ENCODE measurements at places on chromosomes 3 and 15.

- no peak for DNase-seq
These were observed 234.5 kb upstream of the CDIN1 start for GRCh38 chr15:36344887-36345286.

DNA sequence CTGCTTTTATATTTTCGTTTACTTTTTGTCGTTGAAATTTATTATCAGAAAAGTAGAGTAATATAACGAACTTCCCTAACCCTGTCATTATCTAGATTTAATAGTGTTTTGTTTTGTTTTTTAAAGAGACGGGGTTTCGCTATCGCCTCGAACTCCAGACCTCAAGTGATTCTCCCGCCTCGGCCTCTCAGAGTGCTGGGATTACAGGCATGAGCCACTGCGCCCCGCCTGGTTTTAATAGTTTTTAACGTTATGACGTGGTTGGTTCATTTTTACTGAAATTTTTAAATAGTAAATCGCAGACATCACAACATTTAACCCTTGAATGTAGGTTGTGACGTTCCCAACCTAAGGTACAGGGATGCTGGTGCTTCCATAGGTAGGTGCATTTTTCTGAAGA lies 1.0 kb downstream of the NGRN start:
- peak; percentile 19 for DNase-seq

- DNase-seq, result no peak
These were observed 84.5 kb downstream of the SETD2 start for GRCh38 chr3:47079432-47079831.

DNA sequence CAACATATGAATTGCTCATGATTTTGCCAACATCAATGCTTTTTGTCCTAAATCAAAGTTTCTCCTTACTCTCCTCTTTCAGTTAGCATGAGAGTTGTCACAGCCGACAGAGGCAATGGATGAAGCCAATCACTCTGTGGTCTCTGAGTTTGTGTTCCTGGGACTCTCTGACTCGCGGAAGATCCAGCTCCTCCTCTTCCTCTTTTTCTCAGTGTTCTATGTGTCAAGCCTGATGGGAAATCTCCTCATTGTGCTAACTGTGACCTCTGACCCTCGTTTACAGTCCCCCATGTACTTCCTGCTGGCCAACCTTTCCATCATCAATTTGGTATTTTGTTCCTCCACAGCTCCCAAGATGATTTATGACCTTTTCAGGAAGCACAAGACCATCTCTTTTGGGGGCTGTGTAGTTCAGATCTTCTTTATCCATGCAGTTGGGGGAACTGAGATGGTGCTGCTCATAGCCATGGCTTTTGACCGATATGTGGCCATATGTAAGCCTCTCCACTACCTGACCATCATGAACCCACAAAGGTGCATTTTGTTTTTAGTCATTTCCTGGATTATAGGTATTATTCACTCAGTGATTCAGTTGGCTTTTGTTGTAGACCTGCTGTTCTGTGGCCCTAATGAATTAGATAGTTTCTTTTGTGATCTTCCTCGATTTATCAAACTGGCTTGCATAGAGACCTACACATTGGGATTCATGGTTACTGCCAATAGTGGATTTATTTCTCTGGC lies 2.5 kb downstream of the OR4F6 start:
- no peak for DNase-seq

DNA sequence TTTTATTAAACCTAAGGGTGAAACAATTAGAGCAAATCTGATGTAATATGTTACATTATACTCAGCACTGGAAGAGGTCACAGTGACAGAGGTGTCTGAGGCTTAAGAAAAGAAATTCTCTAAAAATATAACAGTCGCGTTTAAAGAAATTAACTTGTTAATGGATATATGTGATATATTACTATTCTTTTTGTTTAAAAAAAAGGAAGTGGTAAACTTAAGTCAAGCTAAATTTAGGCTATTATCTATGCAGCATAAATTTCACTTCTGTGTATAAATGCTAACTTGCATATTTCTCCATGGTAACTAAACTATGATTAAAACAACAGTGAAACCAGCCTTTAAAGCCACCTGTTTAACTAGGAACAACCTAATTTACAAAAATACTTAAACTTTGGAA lies 191.3 kb downstream of the FOXP1 start:
- DNase-seq, result no peak

DNA sequence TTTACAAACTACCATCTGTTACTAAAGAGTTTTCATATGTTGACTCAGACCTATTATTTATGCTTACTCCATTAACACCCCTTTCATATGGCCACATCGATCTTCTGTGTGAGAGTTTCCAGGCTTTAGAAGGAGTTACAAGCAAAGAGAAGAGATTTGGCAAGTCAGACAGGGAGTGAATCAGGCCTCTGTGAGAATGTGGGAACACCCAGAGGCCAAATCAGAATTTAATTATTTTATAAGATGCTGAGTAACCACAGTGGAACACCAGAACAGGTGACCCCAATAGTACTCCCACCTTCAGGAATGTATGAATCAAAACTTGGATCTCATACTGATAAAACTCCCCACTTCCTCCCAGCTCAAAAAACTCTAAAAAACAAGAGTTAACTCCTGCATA lies 42.0 kb downstream of the IFT57 start:
- no peak for DNase-seq

DNA sequence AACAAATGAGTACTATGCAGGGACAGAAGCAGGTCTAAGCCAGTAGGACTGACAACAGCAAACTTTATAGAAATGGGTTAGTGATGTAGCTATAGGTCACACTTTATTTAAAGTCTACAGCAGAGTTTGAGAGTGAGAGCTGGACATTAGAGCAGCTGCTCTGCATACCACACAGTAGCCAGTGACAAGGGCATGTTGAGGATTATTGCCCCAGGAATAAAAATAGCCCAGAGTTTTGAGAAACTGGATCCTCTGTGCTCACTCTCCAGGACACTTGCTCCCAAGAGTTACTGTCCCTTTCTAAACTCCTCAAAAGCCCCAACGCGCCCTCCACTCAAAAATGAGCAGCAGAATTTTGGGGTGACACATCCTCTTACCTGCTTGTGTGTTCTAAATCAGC lies 21.1 kb downstream of the LRTM1 start:
- no peak for DNase-seq

DNA sequence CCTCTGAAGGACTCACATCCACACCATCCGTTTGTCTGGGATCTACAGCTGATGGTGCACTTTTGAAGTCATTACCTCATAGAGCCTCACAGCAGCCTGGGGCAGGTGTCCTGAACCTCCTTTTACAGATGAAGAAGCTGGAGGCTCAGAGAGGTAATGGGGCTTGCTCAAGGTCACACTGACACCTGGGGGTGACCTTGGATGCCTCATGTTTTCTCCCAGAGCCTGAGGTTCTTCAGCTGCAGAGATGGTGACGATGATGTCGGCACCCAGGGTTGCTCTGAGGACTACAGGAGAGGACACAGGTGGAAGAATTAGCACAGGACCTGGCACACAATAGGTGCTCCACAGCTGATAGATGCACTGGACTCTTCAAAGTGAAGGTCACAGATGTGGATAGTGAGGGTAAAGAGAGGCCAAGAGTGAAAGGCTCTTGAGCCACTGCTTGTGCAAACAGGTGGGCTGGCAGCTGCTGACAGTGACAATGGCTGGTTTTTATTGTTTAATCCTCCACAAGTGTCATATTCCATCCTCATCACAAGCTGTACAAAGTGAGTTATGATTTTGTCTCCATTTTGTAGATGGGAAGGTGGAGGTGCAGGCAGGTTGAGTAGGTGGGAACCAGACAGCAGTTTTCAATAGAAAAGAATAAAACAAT lies 17.4 kb upstream of the ATP2B2 start:
- no peak for DNase-seq

DNA sequence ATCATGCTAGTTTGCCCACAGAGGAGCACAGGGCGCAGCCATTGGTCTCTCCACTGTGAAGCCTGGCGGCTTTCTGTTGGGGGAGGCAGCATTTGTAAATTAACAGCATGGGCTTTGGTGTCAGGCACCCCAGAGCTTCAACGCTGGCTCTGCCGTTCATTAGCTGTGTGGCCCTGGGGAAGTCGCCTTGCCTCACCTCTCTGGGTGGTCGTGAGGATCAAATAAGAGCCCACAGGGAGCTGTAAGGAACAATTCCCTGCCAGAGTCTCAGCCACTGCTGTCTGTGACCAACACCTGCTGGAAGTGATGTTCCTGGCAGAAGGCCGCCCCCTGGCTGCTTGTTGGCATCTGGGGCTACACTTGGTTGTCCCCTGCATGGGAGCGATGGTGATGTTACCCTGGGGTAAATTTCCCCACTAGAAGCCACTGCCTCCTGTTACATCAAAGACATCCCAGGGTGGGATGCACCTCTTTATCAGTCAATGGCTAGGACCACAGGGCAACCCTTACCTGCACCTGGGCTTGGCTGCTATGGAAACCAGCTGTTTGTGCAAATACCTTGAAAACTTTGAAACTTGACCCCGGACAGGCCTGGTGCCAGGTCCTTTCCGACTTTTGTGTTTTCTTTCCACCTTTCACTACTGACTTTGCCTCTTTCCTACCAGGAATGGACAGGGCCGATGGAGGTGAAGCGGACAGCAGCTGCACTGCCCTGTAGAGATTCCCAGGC lies 36.9 kb downstream of the DNASE1L3 start:
- DNase-seq, result no peak

- DNase-seq, result no peak
These were observed 36.8 kb upstream of the PEX5L start for GRCh38 chr3:180073561-180073960.

DNA sequence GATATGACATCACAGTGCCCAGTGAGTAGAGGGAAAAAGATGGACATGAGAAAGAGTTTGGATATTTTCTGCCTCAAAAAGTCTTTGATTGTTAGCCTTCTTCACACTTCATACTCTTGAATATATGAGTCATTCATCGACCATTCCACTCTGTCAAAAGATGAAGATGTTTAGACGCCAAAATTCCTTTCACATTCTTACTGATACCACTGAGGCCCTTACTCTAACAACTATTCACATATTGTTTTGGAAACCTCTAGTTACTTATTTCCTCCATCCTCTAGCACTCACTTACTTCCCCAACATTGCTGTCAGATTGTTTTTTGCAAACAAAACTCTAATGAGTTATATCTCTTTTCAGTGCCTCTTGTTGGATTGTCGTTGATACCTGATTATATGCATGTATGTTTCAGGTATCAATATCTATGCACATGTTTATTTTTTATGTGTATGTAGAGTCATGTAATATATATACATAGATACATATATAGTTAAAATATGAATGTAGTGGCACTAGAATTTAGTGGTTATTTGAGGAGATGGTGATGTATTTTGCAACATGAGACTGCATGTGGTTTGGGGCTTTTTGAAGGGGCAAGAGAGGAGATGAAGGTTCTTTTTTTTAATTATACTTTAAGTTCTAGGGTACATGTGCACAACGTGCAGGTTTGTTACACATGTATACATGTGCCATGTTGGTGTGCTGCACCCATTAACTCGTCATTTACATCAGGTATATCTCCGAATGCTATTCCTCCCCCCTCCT lies 40.0 kb upstream of the OR5H6 start:
- DNase-seq, result no peak

GRCh38 chr3:9023226-9023590 lies 59.9 kb upstream of the RAD18 start:
- no peak for DNase-seq

GRCh38 chr3:181313335-181313734 lies 323.8 kb upstream of the DNAJC19 start:
- no peak for DNase-seq

- DNase-seq, result peak; percentile 84
These were observed 49.8 kb downstream of the RSRC1 start for GRCh38 chr3:158159714-158160113.

- DNase-seq, result no peak
These were observed 115.5 kb upstream of the C2CD4B start for GRCh38 chr15:62280625-62281024.

DNA sequence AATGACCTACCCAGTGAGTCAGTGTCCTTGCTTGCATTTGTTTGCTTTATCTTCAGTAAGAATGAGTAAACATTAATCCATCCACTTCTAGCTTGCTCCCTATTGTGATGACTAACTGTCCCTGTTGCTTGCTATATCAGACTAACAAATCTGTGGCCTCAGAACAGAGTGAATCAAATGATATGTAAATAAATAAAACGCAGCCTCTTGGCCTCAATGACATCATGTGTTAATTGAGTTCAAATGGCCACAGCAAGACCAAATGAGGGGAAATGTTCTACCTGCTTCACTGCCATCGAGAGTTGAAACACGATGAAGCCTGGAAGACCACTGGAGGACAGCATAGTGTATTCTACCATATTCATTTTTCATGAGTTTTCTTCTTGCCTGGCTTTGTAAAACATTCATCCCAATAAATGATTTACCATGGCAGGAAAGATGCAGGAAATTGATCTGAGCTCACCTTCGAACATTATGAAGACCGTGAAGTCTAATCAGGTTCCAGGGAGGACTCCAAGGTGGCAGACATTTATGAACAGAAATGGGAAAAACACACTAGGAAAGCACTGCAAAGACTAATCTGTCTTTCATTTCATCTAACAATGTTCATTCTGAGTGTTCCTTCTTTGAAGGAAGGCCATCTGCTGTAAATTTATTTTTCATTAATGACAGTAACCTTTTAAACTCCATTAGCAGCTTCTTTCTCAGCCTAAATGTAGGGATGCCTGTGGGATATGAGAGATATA lies 1144.5 kb downstream of the TUSC7 start:
- DNase-seq, result no peak

DNA sequence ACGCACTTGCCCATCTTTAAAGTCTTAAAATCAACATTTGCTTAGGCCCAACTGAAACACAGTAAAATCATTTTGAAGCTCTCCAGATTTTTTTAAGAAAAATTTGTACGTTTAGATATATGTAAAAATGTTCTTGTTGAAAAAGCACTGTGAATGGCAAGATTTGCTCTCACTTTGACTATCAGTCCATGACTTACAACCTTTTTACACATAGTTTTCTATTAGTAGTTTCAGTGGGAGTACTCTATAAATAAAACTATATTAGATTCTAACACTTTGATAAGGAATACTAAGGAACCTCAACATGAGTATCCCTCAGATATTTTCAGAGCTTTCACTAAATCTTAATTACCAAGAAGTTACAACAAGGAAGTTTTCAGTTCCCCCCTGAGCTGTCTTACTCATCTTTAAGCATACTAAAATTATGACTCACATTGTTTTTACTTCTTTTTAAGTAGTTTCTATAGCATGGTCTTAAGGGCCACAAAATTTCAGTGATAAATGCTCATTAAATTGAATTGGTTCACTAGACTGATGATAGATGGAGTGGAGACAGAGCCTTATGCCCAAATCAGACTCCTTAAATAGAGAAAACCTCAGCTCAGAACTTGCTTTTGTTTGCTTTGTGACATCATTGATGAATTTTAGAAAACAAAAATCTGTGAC lies 31.6 kb upstream of the RAP2B start:
- DNase-seq, result no peak

DNA sequence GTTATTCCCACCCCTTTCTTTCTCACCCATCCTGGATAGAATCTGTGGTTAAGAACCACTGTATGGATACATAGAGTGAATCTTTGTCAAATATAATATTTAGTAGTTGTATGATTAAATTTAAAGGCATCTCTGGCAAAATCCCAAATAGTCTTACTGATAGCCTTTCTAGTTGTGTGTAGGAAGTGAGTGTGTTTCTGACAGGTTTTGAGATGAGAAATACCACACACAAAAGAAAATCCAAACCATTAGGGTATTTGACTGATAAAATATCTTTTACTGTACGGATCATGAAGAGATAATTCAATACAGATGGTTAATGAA lies 44.7 kb upstream of the PLCL2 start:
- DNase-seq, result peak; percentile 34

- no peak for DNase-seq
These were observed 93.0 kb downstream of the RPL22L1 start for GRCh38 chr3:170776887-170777563.
